Stimulated activated CD8-positive, alpha-beta memory T cell treated with anti-CD3 and anti-CD28 coated beads, Interleukin-4, amount 100 ng/mL, for 1 hour (primary cell): ENCODE measurements at places on chromosomes 2 and 18.

DNA sequence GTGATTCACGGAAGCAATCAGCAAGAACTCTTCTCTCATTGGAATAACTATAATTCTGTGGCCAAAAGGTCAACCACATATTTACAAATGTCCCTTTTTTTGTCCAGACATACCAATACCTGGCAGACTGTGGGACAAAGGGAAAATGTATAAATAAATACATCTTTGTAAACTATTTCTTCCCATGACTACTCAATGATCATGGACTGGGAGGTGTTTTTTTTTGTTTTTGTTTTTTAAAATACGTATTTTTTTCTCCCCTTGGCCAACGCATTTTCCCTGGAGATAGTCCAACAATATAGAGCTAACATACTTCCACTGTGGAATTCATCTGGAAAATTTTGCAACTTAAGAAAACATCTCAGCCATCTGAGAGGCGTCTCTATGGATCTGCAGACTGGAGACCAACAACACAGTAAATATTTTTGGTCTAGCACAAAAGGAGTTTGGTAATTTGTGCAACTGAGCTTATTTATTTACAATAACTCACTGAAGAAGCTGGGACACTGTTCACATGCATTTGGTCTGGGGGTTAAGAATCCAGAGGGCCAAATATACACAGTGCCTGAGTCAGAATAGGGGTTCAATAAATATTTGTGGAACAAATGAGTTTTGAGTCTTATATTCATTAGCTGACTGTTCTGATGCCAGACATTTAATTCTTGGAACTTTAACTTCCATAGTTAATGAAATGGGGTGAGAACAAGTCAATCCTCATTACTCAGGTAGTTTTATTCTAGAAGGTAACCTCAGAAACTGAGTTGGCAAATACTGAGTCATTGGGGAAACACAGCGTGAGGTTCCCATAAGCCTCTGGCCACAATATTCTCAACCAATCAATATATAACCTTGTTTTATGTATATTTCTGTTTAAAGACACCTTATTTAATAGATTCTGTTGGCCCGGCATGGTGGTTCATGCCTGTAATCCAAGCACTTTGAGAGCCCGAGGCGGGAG lies 36.2 kb downstream of the CCBE1 start:
- no peak for DNase-seq

GRCh38 chr2:222194669-222195068 lies 104.1 kb downstream of the PAX3 start:
- DNase-seq = no peak

DNA sequence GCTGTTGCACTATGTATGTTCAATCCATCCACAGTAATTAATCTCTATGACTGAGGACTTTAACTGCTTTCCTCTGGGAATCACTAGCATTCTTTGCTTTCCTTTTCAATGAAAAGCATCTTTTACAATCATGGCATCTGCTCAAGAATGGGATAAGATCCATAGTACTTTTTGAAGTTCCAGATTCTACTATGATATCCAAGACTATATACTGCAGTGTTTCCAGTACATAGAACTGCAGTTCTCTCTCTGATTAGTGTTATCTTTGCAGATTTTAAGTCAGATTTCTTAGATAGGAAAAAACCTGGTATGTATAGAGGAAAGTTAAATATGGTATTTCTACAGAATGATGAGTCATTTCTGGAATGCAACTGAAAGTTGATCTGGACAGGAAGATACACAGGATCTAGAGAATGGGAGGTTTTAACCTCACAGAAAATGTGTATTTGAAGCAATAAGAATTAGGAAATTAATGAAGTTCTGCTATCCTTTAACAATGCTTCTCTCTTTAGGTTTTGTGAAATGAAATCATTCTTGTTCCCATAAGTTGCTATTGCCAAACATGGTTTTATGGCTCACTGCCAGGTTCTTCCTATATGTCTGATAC lies 670.7 kb downstream of the ERBB4 start:
- DNase-seq = no peak

DNA sequence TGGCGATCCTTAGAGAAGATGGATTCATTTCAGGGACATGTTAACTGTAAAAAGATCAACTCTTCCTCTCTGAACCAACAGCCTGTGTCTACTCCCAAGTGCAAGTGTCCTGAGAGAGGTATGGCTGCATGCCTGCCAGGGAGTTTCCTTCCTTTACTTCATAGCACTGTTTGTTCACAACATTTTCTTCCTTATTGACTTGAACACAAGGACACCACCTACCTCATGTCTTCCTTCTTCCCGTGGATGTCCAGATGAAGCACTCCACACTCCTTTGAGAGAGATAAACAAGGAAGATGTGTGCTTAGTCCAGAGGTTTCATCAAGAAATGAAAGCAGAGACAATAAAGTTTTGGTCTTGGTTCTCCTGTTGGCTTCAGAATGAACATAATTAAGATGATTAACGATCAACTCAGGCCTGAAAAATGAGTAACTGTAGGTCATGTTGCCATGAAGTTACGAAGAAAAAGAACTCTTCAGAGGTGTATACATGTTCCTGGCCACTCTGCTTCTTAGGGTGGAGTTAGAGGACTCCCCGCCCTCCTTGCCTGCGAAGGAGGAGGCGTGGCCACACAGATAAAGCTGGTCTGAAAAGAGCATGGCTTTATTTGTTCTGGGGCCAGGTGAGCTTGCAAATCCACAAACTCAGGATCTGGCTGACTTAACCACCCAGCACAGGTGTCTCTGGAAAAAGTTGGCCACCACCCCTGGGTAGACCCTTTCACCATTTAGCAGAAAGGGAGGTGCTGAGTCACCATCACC lies 155.0 kb upstream of the KCTD1 start:
- no peak for DNase-seq

DNA sequence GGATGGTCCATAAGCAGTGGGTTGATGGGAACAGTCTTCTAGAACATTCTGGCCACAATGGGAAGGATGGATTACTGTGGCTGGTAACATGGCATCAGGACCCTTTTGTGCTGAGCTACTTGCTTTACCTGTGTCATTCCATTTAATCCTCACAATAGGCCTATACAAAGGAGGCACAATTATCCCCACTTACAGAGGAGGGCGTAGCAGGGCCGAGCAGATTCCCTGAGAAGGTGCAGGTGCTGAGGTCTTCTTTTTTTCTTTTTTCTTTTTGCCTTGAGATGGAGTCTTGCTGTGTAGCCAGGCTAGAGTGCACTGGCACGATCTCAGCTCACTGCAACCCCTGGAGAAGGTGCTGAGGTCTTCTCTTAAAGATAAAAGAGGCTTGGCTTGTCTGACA lies 6.7 kb upstream of the LRRC30 start:
- no peak for DNase-seq
